ENCODE measurements at places on chromosomes 2 and 18.

DNA sequence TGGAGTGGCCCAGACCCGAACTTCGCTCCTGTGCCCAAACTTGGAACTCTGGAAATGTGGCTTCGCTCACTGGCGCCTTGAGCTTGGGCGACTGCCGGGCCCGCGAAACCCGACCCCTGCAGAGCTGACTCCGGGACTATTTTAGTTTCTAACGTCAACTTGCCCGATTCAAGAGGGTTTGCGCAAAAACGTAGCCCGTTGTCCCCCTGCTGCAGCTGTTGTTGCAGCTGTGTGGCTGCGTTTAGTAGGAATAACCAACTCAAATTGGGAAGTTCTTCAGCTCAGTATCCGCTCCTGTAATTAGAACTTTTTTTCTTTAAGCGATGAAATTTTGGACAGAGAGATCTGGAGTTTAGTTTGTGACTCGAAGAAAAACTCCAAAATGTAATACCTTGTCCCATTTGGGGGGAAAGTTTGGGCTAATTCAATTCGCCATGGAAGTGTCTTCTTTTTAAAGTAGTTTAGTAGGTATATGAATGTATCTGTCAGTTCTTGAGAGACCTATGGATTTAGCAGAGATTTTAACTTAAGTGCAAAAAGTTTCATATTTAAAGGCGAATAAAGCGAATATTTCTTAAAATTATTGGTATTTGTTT lies 559 bp downstream of the MYL12A start:
- no peak for DNase-seq

DNA sequence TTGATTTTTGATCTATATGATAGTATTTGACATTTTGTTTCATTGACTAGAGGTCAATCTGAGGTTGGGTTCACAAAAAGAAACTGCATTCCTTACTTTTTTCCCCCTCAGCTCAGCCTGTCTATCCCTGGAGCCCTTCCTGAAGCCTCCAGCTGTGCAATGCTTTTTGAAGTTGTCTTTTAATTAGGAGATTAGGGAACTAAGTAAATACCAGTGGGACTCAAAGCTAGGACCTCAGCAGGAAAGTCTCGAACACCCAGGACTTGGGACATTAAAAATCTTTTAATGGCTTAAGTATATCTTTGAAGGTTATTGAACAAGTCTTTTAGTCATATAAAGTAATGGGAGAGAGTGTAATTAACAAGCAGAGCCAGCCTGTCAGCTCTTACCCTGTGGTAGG lies 220.2 kb downstream of the PDE11A start:
- no peak for DNase-seq

DNA sequence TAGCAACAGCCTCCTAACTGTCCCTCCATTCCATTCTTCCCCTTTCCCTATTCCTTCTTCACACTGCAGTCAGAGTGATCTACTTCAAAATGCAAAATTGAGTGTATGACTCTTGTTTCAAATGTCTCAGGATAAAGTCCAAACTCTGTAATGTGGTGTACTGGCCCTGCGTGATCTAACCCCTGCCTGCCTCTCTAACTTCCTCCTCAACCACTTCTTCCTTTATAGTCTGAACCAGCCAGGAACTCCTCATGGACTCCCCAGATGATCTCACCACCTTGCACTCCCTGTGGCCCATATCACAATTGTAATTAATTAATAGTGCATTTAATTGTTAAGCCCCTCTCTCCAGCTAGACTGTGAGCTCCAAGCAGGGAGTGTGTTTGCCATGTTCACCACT lies 3.1 kb upstream of the B3GNT2 start:
- no peak for DNase-seq

DNA sequence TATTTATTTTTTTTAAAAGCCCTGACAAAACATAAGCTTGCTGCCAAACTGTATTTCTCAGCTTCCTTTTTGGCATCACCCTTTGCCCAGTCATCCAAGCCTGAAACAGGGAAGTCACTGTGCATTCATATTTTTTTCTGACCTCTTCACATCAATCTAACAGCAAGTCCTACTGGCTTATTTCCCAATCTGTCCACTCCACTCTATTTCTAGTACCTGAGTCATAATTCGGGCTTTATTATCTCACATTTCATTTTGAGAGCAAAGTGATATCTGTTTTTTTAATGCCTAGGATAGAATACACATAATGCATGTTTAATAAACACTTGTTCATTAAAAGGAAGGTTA lies 5.1 kb downstream of the HNMT start:
- DNase-seq, result no peak

GRCh38 chr18:48861181-48861708 lies 89.5 kb downstream of the SMAD7 start:
- DNase-seq, result no peak

DNA sequence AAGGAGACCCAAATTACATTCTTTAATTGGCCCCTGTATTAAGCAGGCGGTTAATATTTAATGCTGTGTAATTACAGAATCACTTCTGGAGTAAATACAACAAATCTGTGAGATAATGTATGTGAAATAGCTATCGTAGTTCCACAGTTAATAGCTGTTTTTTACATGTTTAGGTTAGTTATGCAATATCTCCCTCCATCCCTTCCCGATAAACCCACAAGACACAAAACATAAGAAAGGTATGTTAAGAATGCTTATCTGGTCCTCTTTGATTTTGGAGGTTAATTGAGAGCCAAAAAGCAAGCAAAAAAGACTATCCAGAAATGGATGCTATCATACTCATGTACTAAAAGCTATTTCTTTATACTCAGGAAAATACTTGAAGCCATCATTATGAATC lies 49.1 kb downstream of the ZNF638 start:
- DNase-seq, result no peak

GRCh38 chr18:46856973-46857372 lies 60.3 kb downstream of the PIAS2 start:
- no peak for DNase-seq

DNA sequence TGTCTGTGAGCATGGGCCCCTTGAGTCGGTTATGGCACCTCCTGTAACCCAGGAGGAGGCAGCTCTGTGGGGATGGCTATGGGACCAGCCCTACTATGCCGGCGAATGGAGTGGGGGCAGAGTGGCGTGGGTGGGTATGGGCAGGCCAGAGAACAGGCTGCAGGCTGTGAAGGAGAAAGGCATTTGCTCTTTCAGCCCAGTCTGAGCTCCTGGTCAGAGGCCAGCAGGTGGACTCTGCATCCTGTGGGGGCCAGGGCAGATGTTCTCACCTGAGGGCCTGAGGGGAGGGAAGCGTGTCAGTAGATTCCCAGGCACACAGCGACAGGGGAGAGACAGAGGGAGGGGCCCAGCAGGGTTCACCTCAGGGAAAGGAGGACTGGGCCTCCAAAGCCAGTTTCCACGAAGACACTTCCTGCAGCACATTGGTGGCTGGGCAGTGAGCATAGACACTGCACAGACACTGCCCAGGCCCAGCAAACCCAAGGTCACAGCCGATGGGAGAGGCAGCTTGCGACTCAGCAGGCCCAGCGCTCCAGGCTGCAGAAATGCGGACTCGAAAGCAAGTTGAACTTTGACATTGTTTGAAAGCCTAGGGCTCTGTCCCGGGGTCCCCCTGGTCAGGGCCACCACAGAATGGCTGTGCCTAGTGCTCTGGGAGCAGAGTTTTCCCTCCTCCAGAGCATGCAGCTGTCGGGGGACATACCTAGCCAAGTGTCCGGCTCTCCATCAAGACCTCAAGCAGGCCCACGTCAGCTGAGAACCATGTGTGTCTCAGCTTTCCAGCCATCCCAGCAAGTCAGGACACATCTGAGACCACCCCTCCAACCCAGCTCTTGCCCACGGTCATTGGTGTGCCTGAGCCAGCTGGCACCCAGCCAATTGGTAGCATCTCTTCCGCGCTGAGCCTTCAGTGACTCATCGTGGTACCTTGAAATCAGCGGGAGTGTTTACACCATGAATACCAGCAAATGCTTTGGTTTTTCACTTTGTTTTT lies 53.8 kb downstream of the TGOLN2 start:
- no peak for DNase-seq

DNA sequence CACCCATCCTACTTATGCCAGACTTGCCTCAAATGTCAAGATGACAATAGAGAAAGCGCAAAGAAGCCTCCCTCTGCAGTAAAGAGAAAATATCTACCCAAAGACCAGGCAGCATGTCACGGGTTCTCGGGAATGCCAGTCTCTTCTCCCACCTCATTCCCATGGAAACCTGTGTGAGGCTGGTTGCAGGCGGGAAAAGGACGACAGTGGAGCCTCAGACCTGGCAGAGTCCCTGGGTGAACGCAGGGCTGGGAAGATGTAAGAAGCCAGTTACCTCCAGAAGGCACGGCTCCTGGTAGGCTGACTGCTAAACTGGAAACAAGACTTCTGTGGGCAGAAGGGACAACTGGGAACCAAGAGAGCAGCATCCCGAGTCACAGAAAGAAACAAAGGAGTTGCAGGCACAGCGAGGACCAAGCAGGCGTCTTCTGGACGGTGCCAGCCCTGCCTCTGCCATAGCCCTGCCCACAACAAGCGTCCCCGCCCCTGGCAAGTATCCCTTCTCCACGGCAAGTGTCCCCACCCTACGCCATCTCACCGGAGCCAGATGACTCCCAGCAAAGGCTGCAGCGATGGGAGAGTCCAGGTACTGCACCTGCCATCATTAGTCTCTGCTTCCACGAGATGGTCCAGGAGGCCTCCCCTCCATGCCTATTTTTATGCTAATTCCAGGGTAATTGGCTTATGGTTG lies 440.8 kb upstream of the MYT1L start:
- DNase-seq, result no peak

GRCh38 chr2:130302164-130302886 lies 40.4 kb upstream of the IMP4 start:
- no peak for DNase-seq

DNA sequence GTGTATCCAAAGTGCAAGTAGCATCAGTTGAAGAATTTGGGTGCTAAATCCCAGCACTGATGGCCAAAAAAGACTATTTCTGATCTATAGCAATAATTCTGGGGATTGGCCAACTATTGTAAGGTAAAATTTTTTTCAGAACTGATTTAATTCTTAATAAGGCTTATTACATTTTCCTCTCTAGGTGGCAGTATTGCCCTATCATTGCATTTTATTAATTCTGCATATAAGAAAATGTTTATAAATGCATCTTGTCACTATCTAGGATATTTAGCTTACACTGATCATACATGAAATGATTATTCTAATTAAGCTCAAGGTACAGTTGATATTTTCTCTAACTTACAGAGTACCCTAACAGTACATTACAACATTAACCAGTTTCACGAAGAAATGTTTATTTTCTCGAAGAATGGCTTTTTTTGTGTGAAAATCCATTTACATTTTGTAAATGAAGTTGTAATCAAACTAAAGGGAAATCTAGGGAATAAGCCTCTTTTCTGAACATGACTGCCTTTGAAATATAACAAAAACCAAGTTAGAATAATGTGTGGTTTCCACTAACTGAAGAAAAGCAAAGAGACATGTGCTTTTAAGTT lies 11.0 kb downstream of the TTN start:
- no peak for DNase-seq

DNA sequence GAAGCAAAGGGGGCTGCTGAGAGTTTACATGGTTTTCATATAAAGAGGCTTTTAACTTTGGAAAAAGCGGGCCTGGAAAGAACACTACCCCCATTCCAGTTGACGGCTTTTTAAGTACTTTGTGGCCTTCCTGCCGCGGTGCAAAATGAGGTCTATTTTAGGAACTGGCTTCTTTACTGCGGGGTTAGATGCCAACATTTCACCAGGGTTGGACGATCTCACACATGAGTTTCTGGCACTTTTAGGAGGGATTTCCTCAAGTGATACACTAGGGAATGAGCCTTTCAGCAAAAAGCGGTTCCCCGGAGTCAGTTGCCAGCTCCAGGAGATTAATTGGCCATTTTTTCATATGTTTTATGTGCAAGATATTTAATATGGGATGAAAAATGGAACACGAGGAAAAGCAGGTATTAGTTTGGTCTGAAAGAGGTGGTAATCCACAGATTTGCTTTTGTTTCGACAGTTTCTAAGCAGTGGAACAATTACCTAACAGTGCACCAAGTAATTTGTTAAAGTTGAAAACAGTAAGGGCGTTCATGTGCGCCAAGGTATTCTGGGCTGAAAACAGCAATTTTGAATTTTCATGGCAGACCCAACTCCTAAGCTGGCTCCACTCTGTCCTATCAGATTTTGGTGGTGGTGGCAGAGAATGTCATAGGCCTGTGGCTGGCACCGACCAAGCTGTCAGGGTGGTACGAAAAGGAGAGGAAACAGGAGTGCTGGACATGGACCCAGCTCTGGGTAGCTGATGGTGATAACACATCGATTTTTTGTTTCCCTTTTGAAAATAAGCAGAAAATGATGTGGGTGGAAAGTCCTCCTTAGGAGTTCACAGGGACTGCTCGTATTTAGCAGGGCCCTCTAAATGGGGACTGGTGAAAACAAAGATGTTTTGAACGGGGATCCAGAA lies 55.6 kb upstream of the FZD5 start:
- no peak for DNase-seq

DNA sequence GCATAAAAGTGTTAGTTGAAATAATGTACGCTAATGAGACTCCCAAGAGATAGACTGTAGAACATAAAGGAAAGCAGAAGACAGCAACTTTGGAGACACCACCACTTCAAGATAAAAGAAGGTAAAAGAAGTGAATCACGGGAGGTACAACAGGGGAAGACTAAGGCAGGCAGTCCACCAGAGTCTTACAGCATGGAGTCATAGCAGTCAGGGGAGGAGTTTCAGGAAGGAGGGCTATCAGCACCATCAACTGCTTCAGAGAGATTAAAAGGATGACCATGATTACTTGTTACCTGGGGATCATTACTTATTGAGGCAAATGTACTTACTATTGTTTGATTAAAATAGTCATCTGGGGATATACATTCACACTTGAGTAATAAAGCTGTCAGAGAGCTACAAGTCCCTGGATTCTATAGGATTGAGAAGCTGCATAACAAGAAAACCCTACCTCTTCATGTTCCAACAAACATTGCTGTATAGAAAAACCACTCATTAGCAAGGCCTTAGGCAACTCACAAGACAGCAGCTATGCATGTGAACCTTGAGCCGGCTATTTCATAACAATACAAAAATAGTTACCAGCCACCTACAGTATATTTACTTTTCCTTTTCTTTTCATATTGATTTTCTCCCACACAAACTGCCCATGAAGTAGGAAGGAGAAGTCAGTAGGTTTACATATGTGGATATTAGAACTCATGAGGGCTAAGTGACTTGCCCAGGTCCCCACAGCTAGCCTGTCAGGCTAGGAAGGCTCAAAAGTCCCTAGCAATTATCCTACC lies 101.7 kb downstream of the PDE11A start:
- no peak for DNase-seq

DNA sequence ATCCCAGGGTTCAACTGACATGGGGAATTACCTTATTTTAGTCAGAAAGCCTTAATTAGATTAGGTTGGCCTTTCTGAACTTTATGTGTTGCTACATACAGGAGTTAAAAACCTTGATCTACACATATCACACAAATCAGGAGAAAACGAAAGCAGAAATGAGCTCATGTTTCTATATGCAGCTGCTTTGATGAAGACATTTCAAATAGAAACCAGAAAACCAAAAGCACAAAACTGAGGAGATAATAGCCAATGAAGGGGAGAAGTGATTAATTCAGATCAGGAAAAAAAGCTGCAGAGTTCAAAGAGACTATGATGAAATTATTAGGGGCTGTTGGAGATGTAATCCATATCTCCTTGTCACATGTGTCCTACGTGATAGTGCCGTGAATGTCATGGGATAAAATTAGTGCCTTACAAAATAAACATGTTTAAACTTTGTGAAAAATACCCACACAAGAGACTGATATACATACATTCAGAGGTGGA lies 255.0 kb downstream of the CAMKMT start:
- no peak for DNase-seq
